ENCODE measurements at places on chromosomes 6 and 20.

GRCh38 chr20:16486532-16486931 lies 86.7 kb downstream of the KIF16B start:
- no peak for DNase-seq

- no peak for DNase-seq
Measured at GRCh38 chr20:36663031-36663430, 17.0 kb upstream of the SLA2 start.

DNA sequence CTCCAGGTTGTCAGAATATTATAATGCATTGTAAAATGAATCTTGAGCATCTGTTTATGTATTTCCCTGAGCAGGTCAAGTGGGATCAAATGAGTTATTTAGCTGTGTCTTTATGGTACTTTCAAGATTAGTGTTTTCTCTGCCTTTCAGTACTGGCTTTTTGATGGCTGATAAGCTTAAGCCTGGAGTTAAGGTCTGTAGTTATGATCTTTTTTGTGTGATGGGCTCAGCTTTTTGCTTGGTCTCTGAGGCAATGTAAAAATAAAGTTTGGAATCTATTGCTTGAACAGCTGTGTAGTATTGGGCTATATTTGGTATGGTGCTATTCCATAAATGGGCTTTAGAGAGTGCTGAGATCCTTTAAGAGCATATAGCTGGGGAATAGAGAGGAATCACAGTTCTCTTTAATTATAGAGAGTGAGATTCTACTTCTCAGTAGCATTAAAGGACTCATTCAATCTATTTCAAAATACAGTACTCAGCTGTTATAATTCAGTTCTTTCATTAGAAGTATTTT lies 40.7 kb downstream of the ZNF451 start:
- no peak for DNase-seq

DNA sequence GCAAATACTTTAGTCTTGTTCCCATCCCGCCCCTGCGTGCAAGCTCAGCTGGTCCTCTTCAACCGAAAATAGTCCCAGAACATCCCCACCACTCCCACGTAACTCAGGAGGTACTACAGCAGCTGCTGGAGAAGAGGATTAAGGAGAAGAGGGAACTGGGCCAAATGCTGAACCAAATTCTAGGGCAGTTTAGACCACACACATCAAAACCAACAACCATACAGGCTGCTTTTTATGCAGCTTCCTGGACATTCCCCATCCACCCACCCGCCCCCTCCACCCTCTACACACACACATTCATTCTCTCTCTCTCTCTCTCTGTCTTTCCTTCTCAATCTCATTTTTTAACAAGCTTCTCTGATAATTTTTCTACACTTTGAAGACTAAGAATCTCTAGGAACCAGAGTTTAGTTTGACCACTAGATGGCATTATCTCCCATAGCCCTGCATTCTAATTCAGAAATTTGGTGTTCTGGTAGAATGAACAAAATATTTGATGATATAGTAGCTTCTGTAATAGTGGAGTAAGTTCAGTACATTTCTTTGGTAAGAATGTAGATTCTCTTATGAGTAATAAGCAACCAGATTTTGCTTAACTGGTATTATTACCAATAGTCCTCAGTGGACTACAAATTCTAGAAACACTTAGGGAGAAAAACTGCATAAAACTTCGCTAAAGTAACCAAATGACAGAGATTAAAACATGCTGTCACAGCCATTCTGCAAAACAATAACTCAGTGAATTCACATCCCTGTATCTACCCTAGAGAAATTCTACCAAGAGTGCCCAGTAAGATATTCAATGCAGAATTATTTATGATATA lies 52.1 kb upstream of the BEND6 start:
- DNase-seq: no peak

DNA sequence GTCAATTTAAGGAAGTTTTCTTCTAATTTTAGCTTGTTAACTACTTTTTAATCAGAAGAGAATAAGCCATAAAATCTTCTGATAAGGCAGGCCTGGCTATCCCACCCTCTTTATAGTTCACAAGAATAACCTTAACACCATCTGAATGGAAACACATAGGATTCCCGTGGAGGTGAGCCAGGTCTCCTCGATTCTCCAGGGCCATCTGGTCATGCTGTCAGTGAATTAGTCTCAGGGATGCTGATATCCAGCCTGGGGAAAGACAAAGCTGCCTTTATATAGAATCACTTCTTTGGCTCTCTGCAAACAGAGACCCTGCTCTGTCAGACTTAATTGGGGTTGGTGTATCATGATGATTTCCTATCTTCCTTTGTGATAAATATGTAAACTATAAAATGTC lies 30.1 kb upstream of the TAGAP start:
- no peak for DNase-seq

- DNase-seq: no peak
Measured at GRCh38 chr6:157911278-157911677, 70.4 kb upstream of the SYNJ2 start.

DNA sequence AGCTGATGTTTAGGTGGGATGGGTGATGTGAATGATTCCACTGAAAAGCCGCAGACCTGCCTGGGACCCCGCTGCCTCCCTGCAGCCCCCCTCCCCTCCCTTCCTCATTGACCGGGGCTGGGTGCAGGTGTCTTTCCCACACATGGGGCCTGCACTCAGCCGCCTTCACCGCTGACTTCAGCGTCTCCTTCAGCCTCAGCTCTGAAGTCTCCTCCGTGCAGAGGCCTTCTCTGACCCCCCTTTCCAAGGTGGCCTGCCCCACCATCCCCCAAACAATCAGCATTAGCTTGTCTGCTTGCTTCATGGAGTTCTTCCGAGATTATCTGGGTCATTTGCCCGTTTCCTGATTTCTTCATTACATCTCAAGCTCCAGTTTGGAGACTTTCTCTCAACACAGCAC lies 140.7 kb downstream of the SMOC2 start:
- no peak for DNase-seq

DNA sequence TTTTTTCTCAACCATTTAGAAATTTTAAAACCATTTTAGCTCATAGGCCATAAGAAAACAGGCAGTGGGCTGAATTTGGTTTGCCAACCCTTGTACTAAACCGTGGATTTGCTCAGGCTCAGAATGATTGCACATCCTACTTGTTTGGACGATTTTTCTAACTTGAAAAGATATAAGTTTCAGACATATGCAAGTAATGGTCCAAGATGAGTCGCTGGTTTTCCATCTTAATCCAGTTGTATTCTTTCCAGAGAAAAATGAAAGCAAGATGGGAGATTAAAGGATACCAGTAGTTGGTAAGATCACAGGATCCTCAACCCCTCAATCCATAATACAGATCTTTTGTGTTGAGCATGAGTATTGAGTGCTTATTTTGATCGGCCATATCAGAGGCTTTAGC lies 250.9 kb downstream of the TINAG start:
- DNase-seq: no peak

DNA sequence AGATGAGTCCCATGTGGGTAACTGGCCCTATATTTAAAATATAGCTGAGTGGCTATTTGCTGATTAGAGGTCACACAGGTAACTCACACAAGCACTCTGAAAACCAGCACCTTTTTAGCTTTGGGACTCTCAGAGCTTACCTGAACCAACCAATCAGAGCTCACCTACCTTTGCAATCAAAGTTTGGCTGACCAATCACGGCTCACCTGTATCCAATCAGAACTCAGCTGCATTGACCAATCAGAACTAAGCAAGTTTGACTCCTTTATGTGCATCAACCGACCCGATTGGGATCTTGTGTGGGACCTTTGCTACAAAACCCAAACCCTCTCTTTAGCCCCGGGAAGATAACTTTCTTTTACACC lies 106.8 kb upstream of the NXT1 start:
- no peak for DNase-seq

GRCh38 chr20:44118185-44119033 lies 68.6 kb downstream of the JPH2 start:
- no peak for DNase-seq

DNA sequence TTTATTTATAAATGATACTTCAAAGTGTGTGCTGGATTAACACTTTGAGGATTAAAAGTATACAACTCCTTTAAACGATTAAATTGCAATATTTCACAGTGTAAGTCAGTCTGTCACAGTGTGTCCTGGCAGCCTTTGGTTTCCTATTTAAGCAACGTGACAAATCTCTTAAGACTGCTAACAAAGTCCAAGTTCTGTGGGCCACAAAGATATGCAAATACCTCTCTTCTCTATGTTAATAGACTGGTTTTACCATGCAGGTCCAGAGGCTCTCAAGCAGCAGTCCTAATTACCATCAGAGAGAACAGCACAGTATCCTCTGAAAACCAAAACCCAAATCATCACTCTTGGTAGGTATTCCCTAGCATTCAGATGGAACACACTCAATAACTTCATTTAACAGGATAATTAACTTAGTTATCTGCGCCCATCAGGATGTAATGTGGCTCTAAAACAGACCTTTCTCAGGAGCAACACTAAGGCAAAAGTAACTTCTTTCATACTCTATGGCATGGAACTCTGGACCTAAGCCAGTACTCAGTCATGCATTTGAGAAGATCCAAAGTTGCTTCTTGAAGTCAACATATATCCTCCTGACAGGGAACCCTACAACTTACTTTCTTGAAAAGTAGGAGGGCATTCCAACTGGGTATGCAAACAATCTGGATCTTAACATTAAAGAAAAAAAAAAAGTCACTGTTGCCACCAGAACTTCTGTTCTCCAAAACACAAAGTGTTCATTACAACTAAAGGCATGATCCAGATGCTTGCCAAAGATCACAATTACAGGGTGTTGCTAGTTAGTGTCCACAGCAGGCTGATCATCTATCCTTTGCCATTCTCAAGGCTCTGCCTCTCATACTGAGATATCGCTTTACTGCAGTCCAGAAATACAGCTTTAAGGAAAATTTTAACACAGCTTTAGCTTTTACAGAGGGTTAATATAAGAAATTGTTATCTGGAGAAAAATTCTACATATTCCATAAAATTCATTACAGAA lies 53.2 kb downstream of the MAN1A1 start:
- no peak for DNase-seq

DNA sequence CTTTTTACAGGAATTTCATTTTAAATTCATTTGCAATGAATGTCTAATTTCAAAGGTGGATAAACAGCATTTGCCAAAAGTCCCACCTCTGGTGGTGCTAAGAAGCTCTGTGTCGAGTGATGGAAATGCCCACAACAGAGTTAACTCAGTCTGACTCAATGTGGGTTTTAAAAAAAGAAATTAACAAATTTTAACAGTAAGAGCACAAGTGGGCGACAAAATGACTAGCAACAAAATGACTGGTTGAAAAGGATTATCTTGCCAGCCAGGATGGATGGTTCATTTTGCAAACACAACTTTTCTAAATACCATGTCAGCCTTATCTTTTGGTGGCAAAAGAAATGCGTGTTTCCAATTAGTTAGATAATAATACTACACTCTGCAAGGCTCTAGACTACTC lies 14.3 kb upstream of the TAGAP start:
- DNase-seq: no peak

- peak; percentile 26 for DNase-seq
Measured at GRCh38 chr6:55069132-55069781, 105.1 kb upstream of the HCRTR2 start.

- peak; percentile 63 for DNase-seq
Measured at GRCh38 chr6:8219352-8219943, 117.1 kb upstream of the EEF1E1 start.

DNA sequence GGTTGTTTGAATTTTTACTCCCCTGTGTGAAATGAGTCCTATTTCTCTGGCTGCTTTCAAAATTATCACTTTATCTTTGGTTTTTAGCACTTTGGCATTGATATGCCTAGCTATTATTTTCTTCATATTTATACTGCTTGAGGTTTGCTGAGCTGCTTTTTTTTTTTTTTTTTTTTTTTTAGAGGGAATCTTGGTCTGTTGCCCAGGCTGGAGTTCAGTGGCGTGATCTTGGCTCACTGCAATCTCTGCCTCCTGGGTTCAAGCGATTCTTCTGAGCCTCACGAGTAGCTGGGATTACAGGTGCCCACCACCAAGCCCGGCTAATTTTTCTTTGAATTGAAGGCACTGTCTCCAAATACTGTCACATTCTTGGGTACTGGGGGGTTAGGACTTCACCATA lies 40.6 kb downstream of the STXBP5 start:
- DNase-seq: no peak

GRCh38 chr6:28134716-28135115 lies 7.0 kb upstream of the ZKSCAN8 start:
- DNase-seq: no peak

DNA sequence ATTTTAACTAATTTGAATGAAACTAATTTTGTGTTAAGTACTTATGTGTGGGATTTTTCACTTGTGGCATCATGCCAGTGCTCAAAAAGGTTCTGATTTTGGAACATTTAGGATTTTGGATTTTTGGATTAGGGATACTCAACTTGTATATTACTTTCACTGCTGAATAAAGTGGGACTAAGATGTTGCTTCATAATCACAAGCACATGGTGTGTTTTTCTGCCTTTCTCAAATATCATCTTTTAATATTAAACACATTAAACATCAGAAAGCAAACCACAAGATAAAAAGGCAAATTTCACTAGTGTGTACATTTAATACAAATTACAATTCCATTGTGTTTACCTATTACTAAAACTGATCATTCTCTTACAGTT lies 89.8 kb downstream of the ARHGAP18 start:
- DNase-seq: no peak

DNA sequence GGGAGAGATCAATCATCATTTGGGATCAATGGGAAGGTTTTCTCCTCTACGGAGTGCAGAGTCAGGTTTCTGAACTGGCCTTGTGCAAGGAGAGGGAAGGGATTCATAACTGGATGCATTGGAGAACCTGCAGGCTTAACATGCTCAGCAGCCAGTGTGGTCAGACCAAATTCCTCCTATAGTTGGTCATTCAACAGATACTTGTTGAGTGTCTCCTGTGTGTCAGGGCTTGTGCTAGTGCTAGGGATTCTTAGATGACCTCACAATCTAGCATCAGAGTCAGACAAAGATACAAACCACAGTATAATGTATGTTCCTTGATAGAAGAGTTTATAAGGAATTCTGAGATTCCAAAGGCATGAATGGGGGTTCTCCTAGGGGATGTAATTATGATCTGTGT lies 23.9 kb downstream of the RALY start:
- no peak for DNase-seq

DNA sequence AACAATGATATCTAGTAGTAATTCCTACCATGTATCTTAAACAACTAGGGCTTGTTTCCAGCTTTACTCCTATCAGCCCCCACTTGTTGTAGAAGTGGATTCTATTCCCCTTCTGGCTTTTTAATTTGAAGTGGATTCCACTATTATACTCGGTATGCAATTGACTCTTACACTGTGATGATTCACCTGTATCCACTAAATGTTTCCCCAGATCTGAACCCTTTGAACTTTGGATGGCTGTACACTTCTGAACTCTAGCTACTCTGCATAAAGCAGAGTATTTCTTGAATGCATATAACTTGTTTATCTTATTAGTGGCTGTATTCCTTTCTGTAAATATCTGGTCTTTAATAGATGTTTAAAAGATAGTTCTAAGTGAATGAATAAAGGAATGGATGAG lies 538.4 kb upstream of the NRSN1 start:
- no peak for DNase-seq
